A673 (cell line): ENCODE measurements at places on chromosomes 16 and 17.

GRCh38 chr17:50495918-50496317, 12.3 kb upstream of the MYCBPAP start:
- no peak for DNase-seq

DNA sequence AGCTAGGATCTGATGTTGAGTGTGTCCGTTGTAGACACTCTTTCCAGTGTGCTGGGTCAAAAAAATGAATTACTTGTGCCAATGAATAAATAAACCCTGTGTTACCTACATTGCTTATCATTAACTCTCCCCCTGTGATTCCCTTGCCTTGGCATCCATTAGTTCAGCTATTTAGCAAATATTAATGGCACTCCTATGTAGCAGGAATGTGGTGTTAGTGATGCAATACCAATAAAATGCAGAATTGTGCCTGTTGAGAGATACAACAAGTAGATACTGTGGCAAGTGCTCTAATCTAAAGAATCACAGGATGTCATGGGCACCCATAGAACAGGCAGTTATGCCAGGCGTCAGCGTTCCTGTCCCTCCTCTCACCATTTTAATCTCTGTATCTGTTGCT, 343.2 kb downstream of the PMP22 start:
- no peak for DNase-seq

- peak; percentile 55 for DNase-seq
Measured at GRCh38 chr16:25747160-25747758, 55.5 kb downstream of the HS3ST4 start.

- DNase-seq: no peak
Measured at GRCh38 chr16:69486724-69487123, 62.3 kb downstream of the CYB5B start.

DNA sequence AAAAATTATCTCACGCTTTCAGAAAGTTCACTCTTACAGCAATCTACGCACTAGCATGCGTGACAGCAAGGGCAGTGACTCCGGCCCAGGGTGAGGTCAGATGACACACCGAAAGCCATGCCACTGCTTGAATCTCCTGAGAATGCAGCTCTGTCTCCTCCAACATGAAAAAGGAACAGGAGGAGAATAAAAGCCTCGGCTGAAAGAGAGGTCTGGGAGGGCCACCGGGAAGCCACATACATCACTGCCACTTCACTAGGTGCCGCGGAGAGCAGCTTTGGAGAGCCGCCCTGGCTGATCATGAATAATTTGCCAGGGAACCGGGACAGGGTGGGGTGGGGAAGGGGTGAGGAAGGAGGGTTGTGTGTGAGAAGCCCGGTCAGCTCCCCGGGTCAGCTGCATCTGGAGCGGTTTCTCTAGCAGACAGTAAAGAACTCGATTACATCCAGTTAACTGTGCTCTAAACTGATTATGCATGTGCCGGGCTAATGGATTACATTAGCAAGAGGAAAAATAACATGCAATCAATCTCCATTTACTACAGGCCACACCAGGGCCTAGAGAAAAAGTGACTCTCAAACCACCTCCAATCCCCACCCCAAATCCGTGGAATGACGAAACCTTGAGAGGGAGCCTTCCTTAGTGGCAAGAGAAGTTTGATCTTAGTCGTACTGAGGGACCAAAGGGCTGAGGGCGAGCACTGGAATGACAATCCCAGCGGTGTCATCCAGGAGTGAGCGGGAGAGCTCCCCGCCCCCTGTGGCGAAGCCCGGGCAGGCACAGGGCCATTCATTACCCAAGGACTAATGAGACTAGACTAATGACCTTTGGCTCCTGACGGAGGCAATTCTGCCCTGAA, 100.3 kb downstream of the ZFHX3 start:
- DNase-seq: no peak
